RPMI8226 (cell line): ENCODE measurements at places on chromosomes 11 and 22.
A peak's percentile ranks its signal among the peaks of the same experiment; 100 is the strongest.

GRCh38 chr11:3202759-3203158, 15.9 kb downstream of the MRGPRG start:
- no peak for DNase-seq

DNA sequence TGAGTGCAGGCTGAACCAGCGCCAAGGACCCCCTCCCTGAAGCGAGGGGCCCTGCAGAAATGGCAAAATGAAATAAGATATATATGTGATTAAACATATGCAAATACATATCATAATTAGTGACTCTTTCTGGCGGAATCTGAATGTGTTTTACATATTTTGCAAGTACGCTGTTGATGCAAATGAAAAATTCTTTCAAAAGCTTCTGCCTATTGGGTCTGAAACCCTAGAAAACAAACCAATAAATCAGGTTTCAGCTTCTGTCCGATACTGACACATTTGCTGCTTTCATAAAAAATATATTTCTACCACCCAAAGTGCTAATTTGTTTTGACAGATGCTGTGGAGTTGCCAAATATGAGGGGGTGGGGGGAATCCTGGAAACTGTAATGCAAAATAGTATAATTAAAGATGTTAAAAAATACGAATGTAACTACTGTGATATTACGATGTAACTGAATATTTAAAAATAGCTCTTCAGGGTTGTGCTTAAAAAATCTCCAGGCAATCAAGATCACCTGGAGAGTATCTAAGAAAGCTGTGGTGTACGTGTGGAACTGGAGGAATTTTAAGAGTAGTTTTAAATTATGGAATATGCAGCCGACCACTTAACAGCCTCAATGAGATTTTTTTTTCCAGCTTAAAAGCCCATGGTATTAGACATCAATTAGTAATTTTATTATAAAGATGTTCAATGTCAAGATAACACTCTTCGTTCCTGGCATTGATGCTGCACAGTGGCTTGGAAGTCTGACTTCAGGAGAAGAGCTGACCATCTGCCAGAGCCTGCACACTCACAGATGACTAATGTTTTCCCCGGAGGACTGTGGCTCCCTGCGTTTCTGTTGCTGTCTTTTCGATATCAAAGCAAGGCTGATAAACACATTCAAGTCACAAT, 122.2 kb upstream of the RCN1 start:
- no peak for DNase-seq

DNA sequence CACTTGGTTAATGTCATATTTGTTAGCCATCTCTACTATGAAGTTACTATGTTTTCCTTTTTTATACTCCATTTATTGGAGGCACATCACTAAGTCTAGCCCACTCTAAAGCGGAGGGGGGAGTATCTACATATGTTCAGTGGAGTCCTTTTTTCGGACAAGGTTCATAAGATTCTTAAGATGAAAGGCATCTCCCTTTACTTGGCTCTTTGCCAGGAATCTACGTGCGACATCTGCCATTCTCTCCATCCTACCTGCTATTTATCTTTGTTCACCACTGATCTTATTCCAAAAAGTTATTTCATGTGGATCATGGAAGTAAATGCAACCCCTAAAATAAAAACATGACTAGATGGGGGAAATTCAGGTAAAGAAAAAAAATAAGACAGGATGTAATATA, 77.4 kb upstream of the YWHAH start:
- no peak for DNase-seq

DNA sequence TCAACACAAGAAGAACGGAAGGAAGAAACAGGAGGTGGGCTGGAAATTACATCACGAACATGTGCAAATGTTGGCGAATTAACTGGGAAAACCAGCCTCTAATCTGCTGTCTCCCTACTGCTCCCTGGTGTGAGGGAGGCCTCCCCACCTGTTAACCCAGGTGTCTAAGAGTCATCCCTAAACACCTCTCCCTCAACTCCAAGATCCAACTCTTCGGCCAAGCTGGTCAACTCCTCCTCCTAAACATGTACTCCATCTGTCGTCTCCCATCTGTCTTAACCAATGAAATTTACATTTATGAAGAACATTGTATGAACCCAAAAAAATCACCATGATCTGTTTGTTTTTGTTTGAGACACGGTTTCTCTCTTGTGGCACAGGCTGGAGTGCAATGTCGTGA, 154.2 kb downstream of the LARGE1 start:
- DNase-seq, result no peak

DNA sequence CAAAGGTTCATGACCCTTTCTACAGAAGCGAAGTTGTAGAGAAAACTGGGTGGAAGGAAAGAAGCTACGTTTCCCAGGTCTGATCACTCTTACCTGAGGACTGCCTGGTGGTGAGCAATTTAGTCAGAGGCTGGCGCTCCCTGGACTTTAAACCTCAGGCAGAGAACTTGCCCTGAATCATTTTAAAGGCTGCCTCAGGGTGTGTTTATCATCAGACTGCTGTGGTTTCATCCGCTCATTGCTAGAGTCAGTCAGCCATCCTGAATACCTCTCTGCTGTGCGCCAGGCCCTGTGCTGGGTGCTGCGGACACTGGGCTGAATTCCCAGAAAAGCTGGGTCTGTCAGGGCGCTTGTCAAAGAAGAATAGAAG, 2.7 kb downstream of the DTX4 start:
- peak; percentile 4 for DNase-seq

- DNase-seq, result no peak
Measured at GRCh38 chr22:22770280-22770871, 117.2 kb upstream of the IGLL5 start.
